ENCODE measurements at places on chromosomes 4 and X. TPM values are rescaled to one million over a fixed set of nuclear protein-coding genes. Genes with fewer than 3 reads are reported as not detected.

GRCh38 chr4:89535251-89535650, 227.7 kb upstream of the GPRIN3 start:
- no peak for DNase-seq

- no peak for DNase-seq
Observed at GRCh38 chrX:100673397-100673953, 29.5 kb downstream of the SRPX2 start.

DNA sequence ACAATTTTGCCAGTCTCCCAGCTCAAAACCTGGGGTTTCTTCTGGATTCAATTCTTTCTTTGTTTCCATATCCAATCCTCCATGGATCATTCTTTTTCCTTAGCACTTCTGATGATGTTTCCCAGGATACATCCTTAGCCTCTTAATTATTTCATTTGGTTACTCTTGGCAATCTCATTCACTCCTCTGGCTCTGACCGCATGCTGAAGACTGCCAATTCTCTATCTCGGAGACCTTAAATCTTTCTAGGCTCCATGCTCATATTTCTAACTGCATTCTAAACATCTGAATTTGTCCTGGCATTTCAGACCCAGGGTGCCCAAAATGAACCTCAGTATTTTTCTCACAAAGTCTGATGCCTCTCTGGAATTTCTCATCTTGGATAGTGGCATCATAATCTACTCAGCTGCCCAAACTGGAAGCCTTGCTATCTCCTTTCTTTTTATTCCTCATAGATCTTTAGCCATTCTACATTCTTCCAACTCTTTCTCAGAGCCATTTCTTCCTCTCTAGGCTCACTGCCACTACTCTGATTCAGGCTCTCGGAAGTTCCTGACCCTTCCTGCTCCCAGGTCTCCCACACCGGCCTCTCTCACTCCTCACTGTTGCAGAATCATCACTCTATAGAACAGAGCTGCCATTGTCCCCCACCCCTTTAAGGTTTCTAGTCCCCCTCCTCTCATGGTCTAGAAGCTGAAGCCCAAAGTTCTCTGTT, 290.2 kb downstream of the CAMK2D start:
- DNase-seq = no peak

GRCh38 chrX:72243472-72243871, 4.6 kb upstream of the ERCC6L start:
- DNase-seq = peak; percentile 19

DNA sequence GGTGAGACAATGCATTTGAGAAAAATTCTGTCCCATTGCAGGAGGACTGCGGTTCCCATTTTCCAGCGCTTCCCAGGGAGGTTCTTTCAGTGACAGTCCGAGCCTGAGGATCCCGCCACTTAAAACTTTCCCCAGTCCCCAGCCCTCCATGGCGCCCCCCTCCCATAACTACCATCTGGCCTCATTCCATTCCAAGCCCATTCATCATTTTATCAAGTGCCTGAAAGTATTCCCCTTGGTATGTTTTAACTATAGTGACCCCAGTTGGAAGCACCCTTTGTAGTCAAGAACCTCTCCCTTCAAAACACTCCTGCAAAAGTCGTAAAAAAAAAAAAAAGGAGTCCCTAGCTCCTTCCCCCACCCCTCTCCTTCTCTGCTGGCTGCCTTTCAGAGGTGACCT, 1.2 kb downstream of the RASL11B start:
- no peak for DNase-seq

DNA sequence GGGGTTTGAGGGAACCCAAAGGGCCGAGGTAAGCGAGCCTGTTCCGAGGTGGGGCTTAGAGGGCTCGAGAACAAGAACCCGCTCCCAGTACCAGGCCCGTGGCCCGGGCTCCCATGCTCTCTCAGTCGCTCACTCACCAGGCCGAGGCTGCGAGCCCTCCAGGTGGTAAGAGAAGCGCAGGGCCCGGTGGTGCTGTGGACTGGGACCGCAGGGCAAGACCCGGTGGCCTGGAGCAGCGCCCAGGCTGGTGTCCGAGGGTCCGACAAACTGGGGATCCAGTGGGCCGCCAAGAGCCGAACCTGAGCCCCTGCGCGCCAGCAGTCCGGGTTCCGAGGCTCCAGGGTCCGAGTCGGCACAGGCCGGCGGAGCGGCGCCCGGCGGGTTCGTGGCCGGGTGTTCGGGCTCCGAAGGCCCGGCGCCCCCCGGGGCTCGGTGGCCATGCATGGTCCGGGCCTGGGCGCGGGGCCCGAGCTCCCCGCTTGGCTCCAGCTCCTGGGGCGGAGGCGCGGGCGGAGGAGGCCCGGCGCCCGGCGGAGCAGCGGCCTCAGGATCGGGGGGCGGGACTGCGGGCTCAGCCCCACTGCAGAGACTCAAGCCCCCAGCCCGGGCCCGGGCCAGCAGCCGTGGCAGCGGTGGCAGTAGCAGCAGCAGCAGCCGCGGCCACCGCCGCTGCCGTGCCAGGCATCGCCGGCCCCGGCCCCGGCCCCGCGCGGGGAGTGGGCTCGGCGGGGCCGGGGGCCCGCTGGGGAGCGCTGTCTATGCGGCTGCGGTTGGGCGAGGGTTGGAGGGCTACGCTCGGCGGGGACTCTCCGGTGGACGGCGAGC, 833 bp downstream of the FGD1 start:
- DNase-seq = peak; percentile 33

CHRNA9 gene
- 0.08 TPM for polyA plus RNA-seq

- no peak for DNase-seq
Observed at GRCh38 chr4:88535090-88535755, 11.6 kb upstream of the PYURF start.

DNA sequence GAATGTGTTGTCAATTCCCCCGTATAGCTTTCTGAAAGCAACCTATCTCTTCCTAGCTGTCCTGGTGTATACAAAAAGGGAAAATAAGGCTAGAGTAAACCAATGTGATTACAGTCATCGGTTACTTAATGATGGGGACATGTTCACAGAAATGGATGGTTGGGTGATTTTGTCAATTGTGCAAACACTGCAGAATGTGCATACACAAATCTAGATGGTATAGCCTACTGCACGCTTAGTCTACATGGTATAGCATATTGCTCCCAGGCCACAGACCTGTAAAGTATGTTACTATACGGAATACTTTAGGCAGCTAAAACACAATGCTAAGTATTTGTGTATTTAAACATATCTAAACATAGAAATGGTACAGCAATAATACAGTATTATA, 5.1 kb downstream of the DTHD1 start:
- no peak for DNase-seq

- DNase-seq = peak; percentile 5
Observed at GRCh38 chrX:37347420-37347819, 1.7 kb upstream of the PRRG1 start.

GRCh38 chr4:183326853-183327252, 4.6 kb upstream of the CLDN24 start:
- no peak for DNase-seq

DNA sequence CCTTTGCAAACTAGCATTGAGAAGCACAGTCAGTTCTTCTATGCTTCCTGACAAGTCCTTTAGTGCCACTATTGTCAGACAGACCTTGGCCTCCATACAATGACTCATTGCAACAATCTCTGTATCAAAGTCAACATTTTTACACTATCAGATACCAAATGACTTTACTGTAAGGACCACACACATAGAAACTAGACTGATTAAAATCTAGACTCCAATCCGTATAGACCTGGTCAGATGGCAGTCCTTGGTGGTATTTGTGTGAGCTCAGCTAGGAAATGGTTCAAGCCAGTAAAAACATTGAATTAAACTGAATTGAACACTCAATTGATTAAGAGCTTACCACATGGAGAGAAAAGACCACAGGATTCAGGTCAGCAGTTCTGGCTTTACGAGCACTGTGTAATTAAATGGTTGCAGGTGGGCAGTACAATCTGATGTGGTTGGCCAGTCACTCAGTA, 549.8 kb upstream of the LCORL start:
- DNase-seq = no peak

DNA sequence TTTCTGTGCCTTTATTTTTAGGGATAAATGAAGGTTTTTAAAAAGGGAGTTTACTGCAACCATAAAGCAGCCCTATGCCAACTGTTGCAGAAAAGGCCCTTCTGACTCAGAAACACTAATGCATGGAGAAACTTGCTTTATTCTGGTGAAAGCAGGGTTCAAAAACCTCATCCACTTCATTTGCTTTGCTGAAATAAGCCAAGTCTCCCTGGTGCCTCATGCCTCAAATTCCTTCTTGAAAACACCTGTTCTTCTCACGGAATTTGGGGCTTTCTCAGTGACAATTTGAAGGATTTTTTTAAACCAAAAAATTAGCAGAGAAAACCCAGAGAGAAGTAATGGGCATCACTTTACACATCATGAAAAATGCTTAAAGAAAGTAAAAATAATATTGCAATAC, 349.0 kb downstream of the PCDH7 start:
- no peak for DNase-seq

- no peak for DNase-seq
Observed at GRCh38 chrX:17531500-17531899, 156.5 kb downstream of the NHS start.

DNA sequence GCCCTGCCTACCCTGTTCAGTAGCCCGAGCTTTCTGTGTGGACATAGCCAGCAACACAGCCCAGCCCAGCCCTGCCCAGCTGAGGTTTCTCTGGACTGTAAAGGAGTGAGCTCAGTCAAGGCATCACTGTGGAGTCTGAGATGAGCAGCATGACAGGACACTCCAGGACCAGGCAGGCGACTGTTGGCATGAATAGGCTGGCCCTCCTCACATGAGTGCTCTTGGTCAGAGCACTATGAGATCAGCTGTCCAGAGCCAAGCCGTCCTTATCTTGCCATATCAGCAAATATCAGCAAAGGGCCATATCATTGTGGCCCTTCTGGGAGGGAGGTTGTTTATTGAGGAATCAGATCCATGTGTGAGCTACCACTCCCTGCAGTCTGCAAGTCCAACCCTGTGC, 30.9 kb downstream of the REELD1 start:
- DNase-seq = peak; percentile 30

- no peak for DNase-seq
Observed at GRCh38 chr4:134650461-134650860, 448.9 kb upstream of the PABPC4L start.

DNA sequence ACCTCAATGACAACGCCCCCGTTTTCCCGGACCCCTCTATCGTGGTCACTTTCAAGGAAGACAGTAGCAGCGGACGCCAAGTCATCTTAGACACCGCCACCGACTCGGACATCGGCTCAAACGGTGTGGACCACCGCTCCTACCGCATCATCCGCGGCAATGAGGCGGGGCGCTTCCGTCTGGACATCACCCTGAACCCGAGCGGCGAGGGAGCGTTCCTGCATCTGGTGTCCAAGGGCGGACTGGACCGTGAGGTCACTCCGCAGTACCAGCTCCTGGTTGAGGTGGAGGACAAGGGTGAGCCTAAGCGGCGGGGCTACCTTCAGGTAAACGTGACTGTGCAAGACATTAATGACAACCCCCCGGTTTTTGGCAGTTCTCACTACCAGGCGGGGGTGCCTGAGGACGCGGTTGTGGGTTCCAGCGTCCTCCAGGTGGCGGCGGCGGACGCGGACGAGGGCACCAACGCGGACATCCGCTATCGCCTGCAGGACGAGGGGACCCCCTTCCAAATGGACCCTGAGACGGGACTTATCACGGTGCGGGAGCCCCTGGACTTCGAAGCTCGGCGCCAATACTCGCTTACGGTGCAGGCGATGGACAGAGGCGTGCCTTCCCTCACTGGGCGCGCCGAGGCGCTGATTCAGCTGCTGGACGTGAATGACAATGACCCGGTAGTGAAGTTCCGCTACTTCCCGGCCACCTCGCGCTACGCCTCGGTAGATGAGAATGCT, 2.2 kb downstream of the FAT4 start:
- DNase-seq = peak; percentile 57

TGIF2LX gene
- not detected for polyA plus RNA-seq

- no peak for DNase-seq
Observed at GRCh38 chr4:629636-629914, 4.2 kb downstream of the PDE6B start.

DNA sequence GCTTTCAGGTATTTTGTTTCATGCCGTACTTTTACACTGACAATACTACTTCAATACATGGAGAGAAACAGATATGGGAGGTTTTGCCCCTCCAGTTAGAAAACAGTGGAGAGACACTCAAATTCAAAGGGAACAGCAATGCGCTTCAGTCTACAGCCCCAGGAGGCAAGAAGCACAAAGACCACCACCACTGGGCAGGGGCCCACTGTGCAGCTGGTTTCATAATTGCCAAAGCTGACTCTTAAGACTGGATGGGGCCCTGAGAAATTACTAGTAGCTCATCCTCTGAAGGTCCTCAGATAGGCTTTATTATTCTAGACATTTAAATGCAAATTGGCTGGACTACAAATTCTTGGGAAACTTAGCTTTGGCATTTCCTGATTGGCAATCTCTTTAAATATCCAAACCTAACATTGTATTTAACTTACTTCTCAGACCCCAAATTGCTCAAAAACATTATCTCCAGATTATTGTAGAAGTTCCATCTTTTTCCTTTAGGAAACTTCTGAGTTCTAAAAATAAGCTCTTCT, 85.9 kb upstream of the GPR34 start:
- peak; percentile 36 for DNase-seq

HAND2 gene
- 0.45 TPM for polyA plus RNA-seq

CITED1 gene
- polyA plus RNA-seq = 20.9 TPM

GUCY1A1 gene
- 15.6 TPM for polyA plus RNA-seq

SLITRK2 gene
- 0.35 TPM for polyA plus RNA-seq

DNA sequence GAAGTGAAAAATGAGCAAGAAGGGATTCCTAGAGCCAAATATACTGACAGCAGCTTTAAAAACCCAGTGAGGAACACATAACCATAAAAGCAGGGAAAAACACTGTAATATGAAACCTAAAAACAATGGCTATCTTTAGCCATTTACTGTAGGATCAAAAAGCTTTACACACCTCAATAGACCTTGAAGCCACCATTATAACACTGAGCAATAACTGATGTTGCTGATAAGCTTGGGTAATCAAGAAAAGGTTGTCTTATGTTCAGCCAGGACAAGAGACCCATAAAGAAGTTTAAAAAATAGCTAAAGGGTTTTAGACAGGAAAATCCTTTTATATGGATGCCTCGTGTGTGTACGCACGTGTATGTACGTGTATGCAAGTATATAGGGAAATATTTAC, 16.9 kb downstream of the GATB start:
- DNase-seq = no peak

DNA sequence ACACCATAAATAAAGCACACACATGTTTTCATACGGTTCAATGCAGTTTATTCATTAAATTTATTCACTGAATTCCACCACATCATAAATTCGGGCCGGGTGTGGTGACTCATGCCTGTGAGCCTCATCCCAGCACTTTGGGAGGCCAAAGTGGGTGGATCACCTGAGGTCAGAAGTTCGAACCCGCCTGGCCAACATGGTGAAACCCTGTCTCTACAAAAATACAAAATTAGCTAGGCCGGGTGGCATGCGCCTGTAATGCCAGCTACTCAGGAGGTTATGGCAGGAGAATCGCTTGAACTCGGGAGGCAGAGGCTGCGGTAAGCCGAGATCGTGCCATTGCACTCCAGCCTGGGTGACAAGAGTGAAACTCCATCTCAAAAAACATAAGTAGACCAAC, 131.6 kb downstream of the PDS5A start:
- no peak for DNase-seq

GRCh38 chr4:77818602-77819403, at the start of gene CNOT6L:
Gene CNOT6L, minus strand, starts transcription at chr4:77819368. Its CDS starts 60 bp downstream, at chr4:77819308.
- DNase-seq = peak; percentile 90
